H9 (cell line): ENCODE measurements at places on chromosomes 3 and 15.

DNA sequence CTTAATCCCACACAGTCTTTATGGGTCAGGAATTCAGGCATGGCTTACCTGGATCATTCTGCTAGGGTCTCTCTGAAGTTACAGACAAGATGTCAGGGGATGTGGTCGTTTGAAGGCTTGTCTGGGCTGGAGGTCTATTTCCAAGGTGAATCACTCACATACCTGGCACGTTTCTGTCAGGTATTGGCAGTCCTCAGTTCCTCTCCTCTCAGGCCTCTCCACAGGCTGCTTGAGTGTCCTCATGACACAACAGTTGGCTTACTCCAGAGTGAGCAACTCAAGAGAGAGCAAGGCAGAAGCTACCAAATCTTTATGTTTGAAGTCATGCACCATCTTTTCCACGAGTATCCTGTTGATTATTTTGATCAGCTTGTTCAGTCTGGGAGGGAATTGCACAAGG lies 43.9 kb upstream of the PARP14 start:
- DNase-seq = no peak

DNA sequence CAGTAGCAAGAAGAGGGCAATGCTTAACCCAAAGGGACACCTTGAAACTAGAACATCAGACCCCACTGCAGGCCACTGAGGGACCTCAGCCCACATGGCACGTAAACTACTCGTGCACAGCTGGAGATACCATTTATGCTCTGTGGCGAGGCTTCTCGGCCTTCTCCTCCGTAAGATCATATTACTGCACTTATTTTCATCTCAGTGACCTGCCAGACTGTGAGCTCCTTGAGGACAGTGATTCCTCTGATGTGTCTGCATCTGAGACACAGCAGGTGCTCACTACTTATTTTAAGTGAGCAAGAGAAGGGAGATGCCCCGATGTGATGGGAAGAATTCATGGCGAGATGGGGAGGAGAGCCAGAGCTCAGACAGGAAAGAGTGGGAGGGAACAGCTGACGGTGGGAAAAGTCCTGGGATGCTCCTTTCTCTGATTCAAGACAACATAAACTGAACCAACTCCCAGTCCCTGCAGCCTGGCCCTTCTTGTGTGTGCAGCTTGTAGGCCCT lies 137.6 kb downstream of the RPLP1 start:
- no peak for DNase-seq

DNA sequence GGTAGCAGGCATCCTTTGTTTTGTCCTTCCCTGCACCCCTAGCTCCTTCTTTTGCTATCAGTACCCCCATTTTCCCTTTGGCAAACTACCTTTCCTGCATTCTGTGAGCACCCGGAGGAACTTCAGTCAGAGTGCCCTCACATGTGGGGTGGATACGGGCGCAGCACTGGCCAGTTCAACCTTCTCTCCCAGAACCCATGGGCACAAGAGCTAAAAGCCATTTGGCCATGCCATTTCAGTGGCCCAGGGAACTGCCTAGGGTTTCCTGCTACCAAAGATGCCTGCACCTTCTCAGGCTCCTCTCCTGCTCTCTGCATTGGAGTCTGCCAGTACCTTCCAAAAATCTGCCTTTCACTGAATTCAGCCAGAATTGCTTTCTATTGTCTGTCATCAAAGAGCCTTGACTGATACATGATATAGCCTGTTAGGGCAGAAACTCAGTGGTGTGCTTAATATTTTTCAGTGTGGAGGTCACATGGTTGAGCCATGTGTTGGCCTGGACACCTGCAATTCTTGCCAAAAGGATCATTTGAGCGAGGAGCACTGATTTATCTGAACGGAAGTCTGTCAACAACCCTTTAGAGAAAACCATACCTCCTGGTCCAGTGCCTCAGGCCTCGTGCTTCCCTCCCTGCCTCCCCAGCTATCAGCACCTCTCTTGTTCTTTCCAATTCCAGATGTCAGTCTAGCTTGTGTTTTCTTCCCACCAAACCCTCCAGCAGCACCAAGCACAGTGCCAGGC lies 27.0 kb upstream of the HHATL start:
- DNase-seq = peak; percentile 11

- no peak for DNase-seq
Observed at GRCh38 chr3:61718565-61718964, 157.2 kb downstream of the PTPRG start.

DNA sequence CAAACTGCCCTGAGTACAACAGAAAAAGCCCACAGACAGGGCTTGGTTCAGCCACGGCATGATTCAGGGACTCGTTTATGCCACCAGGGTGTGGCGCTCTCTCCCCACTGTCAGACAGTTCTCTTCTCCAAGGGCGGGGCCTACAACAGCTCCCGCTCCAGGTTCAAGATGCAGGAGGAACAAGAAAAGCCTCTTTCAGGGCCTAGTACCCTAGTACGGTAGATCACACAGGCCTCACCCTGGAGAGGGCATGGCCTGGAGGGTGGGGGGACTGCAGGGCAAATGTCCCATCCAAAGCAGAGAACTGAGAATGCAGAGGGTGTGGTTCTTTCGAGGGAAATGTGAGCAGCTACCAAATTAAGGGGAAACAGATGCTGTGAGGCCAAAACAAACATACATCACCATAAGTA lies 12.0 kb downstream of the MESD start:
- DNase-seq = peak; percentile 78

DNA sequence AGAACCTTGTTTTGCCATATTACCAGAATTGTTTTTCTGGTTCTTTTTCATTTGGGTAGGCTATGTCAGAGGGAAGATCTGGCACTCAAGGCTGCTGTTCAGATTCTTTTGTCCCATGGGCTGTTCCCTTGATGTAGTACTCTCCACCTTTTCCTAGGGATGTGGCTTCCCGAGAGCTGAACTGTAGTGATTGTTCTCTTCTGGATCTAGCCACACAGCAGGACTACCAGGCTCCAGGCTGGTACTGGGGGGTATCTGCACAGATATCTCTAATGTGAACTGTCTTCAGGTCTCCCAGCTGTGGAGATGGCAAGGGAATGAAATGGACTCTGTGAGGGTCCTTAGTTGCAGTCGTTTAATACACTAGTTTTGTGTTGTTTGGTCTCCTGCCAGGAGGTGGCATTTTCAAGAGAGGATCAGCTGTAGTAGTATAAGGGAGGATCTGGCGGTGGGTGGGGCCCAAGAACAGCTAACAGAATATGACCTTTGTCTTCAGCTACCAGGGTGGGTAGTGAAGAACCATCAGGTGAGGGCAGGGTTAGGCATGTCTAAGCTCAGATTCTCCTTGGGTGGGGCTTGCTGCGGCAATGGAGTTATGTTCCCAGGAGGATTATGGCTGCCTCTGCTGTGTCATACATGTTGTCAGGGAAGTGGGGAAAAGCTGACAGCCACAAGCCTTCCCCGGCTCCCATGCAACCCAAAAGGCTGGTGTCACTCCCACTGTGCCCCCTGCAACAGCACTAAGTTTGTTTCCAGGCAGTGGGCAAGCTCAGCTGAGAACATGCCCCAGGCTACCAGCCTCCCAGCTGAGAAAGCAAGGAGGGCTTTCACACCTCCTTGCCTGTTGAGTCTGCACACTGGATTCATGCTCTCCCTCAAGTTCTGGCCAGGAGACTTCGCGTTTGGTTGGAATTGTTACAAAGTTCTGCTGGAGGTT lies 252.5 kb downstream of the ISL2 start:
- DNase-seq = no peak
